ENCODE measurements at places on chromosomes 1 and 21.

DNA sequence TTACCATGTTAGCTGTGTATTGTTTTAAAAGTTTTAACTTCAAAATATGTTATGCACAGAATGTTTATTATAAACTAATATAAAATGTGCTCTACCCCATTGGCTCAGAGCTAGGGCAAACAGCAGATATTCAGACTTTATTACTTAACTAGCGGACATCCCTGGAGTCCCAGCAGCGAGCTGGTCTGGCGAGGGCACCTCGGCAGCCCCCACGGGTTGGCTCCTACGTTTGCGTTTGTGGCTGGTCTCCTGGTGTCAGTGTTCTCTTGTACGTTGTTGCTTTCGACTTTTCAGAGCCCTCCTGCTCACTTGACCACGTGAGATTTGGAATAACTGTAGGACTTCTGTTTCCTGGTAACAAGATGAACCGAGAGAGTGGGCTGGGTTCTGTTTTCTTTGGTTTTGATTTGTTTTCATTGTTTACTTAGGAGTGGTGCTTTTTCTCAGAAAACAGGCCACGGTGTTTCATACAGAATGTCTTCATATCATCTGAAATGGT lies 44.5 kb downstream of the CBS start:
- DNase-seq = no peak

GRCh38 chr1:26045722-26046245 lies at the start of gene SLC30A2:
Gene SLC30A2 (minus strand): TSS chr1:26046118. CDS start chr1:26045896, 222 bp downstream.
- DNase-seq = no peak

- DNase-seq = no peak
Observed at GRCh38 chr1:96971849-96972602, 250.4 kb downstream of the PTBP2 start.

DNA sequence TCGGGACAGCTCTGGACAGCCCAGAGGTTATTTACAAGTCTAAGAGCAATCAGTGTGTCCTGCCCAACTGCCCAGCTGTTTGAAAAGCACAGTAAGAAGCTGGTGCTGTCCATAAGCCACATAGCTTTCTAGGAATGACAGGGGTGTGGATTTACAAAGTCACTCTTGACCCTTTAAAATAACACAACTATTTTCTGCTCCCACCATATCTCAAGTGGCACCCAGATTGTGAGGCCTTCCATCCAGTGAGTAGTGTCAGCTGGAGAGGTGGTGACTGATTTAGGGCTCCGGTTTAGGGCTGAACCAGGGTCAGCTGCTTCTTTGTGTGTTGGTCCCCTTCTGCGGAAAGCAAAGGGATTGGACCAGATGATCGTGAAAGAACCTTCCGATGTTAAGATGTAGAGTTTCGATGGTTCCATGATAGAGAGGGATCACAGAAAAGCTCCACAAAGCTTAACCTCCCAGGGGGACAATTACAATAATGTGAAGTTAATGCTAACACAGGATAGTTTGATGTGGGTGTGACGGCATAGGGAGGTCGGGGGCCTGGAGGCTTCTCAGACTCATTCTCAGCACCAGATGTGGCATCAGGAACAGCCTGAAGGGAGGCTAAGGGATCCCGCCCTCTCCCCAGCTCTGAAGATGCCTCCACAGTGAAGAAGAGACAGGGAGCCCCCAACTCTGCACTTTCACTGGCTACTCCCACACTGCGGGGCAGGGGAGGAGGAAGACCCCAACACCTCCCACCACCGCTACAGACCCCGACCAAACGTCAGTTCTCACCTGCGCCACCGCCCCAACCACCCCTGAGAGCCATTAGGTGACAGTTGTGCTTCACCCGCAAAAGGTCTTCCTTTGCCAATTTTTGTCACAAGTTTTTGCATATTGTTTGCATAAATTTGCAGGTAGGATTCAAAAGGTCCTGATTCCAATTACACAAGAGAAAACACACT lies 40.6 kb downstream of the LRRC3 start:
- no peak for DNase-seq

- peak; percentile 48 for DNase-seq
Observed at GRCh38 chr1:20100632-20101355, 18.5 kb downstream of the PLA2G2D start.

DNA sequence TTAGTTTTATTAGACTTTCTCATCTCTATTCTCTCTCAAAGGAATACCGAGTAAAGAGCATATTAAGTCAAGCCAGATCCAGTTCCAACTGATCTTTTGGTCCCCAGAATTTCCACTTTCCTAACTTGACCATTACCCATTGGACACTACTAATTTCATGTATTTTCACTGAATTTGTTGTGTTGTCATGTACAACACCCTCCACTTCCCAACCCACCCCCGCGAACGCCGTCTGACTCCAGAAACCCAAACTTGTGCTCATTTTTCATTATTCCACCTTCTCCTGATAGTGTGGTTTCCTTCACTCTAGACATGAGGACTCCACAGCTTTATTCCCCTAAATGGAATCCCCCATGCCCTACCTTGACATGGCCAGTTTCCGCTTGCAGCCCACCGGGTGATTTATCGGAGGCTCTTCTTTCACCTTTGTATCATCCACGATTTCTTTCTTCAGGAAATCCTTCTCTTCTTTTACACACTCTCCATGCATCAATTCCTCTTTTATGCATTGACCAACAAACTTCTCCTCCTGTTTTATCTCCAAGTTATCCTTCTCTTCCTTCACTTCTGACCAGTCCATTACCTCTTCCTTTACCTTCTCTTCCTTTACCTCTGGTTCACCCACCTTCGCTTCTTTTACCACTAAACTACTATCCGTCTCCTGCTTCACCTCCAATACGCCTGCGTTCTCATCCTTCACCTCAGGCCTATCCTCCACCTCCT lies 805 bp downstream of the ZNHIT6 start:
- no peak for DNase-seq

DNA sequence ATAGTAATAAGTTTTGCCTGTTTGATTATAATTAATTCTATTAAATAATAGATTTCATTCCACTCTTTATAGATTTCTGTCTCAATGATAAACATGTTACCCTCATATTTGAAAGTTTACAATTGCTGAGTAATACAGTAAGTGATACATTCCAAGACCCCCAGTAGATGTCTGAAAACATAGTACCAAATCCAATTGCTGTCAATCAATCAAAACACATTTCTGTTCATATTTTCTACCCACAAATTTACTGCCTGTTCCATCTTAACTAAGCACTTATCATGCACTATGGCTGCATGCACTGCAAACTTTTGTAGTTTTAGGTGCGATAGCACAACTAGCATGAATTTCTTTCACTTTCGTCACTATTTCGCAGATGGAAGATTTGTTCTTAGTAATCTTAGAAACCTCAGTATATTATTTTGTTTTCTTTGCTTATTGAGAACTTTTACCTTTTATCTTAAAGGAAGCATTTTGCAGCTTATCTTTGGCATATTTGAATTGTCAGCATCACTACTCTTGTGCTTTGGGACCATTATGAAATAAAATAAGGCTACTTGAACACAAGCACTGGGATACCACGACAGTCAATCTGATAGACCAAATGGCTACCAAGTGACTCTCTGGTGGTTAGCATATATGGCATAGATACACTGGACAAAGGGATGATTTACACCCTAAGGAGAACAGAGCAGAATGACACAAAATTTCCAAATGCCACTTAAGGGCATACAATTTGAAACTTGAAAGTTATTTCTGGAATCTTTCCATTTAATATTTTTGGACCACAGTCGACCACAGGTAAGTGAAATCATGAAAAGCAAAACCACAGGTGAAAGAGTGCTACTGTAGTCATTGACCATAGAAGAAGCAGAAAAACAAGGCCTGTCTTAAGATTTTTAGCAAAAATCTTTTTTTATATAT lies 67.6 kb downstream of the RGS13 start:
- no peak for DNase-seq

DNA sequence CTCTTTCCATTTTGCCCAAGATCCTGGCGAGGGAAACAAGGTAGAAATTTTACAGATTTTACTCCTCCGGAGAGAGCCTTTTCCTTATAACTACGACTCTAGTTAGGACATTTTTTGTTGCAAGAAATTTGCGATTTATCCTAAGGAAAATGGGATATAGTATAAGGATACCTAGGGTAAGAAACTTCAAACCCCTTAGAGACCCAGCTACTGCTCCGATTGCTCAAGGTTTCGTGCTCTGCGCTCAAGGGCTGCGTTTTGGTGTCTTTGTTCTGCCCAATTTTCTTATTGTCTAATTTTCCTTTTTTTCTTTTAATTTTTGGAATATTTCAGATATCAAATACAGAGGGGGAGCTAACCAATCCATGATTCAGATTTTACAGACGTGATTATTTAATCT lies 1.5 kb downstream of the TTC3 start:
- no peak for DNase-seq

- no peak for DNase-seq
Observed at GRCh38 chr1:86714159-86714558, 9.8 kb downstream of the SH3GLB1 start.

DNA sequence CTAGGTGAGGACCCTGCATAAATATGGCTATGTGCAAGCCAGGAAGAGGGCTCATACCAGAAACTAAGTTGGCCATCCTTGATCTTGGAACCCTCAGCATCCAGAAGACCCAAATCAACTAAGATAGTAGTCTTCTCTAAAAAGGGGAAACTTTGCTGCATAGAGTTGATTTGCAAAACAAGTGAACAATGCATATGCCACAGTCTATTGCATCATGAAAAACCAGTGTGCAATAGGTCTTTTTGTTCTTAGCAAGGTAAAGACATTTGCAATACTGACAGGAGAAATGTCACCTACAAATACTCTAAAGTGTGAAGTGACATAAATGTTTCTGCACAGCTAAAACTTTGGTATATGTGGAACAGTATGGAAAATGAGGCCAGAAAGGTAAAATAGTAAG lies 2.0 kb upstream of the IFI16 start:
- DNase-seq = no peak

- peak; percentile 58 for DNase-seq
Observed at GRCh38 chr1:154404984-154405746, at the start of gene IL6R. Gene IL6R (plus strand): TSS chr1:154405343. CDS start chr1:154405630, 287 bp downstream.

DNA sequence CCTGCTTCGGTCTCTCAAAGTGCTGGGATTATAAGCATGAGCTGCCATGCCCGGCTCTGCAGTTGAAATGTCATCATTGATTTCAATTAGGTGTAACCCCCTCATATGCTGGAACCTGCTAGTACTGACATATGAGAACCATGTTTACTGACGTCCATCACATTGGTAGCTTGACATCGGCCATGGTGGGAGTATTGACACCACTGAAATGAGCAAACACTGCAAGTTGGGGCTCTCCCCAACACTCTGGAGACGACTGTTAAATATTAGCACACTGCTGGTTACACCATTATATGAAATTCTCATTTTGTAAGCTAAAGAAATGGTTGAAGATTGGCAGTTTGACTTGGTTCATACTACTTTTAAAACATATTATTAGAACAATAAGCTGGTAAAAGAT lies 63.7 kb downstream of the CNST start:
- no peak for DNase-seq

DNA sequence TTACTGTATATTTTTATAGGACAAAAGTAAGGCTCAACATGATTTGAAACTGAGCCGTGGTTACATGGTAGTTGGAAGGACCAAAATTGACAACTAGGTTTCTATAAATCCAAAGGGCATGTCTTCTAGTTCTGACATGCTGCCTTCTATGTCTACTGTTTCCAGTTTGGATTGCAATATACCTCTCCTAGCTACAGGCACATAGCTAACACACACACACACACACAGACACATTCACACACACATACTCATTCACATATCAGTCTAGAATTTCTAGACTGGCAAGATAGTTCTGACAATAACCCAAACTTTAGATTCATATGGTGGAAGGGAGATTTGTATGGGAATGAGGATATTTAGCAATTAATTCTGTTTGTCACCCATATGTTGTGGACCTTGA lies 544.8 kb upstream of the CAMK1G start:
- DNase-seq = no peak

DNA sequence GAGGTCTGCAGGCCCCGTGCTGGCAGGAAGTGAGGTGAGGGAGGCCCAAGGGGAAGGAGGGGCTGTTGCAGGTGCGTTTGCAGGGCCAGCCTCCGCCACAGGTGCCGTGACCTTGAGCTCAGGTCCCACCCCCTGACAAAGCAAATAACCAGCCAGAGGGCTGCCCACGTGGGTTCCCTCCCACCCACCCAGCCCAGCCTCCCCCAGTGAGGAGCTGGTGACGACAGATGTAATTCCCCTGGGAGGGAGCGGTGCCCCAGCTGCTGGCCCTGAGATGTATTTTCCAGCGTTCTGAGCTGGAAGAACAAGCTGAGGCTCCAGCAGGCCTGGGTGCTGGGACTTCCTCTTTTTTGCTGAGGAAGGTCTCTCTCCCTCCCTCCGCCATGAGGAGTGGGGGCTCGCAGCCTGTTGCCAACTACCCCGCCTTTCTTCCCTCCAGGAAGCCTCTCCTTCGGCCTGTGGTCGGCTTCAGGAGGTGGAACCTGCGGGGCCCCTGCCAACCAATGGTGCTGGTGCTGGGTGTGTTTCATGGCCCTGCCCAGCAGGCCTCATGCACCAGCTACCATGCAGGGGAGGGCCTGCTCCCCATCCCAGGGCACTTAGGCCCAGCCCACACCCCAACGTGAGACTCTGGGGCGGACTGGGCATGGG lies 153.2 kb downstream of the PRDM16 start:
- no peak for DNase-seq

DNA sequence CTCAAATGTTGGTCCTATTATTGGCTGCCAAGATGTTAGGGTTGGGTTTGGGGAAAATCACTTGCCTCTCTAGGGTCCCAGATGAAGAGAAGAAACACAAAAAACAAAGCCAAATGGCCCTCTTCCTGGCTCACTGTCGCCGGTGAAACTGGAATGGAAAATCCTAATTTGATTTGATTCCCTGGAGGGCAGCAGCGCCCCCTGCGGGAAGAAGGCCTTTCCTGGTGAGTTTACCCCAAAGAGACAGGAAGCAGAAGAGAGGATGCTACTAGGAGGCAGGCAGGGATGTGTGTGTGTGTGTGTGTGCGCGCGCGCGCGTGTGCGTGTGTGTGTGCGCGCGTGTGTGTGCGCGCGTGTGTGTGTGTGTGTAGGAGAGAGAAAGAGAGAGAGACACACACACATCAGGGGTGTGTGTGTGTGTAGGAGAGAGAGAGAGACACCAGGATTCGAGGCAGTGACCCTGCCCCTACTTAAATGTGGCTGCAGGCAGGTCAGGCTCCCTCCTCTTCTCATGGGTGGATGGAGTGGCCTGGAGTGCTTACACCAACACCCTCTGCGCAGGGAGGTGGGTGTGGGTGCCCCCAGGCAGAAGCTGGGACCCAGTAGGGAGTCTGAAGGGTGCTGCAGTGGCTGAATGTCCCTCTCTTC lies 3.1 kb upstream of the SELENON start:
- peak; percentile 83 for DNase-seq

DNA sequence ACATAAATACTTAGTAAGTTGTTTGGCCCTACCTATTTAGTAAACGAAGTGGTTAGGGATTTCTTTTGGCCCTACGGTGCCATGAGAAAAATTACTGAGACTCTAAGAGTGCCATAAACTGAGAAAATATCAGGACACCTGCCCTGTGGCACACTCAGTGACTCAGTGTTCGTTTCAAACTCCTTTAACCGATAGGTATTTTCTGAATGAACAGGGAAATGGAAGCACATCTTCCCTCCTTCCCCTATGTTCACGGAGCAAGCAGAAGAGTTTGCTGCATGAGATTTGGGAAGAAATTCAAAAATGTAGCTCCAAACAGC lies 134.2 kb downstream of the KAZN start:
- DNase-seq = no peak

Data from hematopoietic multipotent progenitor cell treated with erythropoietin and hydrocortisone succinate and interleukin-3 and kit ligand, for 8 days (in vitro differentiated cells).